Activated CD4-positive, CD25-positive, alpha-beta regulatory T cell treated with anti-CD3 and anti-CD28 coated beads, Interleukin-2, amount 50 U/mL, for 16 hours (primary cell): ENCODE measurements at places on chromosomes 1 and 21.

GRCh38 chr1:215793180-215793579 lies 226.1 kb downstream of the KCTD3 start:
- no peak for DNase-seq

- DNase-seq = peak; percentile 48
Measured at GRCh38 chr1:214328770-214329469, 48.0 kb downstream of the SMYD2 start.

GRCh38 chr1:55204997-55205396 lies 10.2 kb downstream of the USP24 start:
- DNase-seq = no peak

- DNase-seq = no peak
Measured at GRCh38 chr1:198986036-198986435, 347.2 kb downstream of the PTPRC start.

DNA sequence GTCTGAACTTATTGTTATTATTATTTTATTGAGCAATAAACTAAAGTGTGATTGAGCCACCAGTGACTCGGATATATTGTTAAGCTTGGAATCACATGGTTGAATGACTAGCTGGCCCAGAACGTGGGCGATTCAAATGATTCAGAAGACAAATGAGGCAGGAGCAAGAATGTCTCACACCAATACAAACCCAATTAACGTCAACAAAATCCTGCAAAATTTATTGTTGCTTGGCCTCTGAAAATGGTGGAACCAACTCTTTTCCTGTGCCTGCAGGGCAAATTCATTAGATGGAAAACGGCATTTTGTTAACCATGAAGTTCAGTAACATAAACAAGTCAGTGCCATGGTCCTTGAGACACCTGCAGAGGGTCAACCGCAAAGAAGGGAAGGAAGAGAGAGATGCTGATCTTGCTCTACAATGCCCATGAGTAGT lies 482.0 kb downstream of the SETD4 start:
- DNase-seq = no peak

DNA sequence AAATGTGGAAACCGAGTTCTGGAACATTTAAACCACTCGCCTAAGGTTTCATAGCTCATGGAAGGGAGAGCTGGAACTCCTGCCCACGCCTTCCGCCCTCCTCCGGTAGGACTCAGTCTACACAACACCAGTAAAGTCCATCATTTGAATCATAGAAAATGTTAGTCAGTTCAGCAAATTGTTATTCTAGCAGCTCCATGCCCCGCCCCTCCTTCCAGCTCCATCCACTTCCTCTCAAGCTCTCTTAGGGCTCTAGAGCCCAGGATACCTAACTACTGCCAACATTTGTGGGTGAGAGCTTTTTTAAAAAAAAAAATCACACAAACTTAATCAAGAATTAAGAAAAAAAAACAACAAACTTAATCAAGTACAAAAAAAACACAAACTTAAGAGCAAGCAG lies 121.8 kb downstream of the TBX15 start:
- no peak for DNase-seq

DNA sequence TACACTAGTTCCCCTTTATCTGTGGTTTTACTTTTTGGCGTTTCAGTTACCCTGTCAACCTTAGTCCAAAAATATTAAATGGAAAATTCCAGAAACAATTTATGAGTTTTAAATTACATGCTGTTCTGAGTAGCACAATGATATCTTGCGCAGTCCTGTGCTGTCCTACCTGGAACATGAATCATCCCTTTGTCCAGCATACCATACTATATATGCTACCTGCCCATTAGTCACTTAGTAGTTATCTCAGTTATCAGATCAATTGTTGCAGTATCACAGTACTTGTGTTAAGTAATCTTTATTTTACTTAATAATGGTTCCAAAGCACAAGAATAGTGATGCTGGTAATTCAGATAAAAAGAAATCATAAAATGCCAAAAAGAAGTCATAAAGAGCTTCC lies 52.7 kb downstream of the AGBL4 start:
- no peak for DNase-seq

GRCh38 chr21:46621457-46622182 lies 13.9 kb upstream of the PRMT2 start:
- no peak for DNase-seq

DNA sequence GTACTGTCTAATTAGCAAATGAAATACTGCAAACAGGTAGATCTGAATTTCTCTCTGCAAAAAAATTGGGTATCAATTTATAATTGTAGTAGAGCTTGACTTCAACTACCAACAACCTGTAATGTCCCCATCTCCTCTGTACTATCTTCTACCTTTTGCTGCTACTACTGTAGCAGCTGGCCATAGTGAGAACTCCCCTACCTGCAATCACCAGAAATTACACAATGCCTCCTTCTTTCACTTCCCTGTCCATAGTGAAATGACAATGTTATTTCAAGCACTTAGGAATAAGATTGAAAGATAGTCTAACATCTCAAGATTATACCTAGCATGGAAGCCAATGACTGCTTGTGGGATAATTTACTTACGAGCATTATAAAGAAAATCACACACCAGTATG lies 100.4 kb downstream of the ACBD6 start:
- DNase-seq = no peak

DNA sequence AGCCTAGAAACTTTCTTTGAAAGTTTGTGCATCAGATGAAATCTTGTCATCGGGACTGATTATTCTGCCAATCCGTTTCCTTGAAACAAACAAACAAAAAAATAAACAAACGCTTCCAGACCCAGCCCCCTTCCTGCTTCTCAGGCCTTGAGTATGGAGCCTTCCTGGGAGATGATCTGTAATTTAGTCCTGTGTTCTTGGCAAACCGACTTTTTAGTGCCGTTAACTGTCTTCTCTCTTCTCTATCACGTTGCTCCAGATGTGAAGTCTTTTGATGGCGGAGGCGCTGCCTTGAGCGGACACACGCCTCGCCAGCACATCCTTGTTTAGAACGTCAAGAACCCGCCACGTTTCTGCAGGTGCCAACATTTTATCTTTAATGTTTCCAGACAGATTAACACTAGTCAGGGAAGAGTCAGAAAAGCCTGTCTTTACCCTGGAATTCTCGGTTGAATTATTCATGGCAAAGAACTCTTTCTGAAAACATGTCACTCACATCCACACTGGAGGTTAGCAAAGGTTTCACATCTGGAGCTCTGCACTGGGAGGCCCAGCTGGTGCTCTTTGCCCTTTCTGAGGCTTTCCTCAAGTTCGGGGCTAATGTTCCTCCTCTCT lies 265.7 kb upstream of the C1orf174 start:
- DNase-seq = no peak

DNA sequence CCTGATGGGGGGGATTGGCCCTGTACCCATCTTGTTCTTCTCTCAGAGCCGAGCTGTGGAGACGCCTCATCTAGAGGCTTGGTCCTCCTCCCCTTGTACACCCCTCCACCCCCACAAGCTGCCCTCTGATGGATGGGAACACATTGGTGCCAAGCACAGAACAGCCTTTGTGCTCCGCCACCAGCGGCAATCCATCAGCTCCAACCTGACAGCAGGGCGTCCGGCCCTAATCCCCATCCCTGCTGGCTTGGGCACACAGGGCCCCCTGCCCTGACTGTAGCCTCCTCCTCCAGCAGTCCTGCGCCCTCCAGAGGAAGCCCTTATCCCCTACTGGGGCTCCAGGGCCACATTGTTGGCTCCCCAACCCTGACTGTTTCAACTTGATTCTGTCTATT lies 3.8 kb upstream of the MYOG start:
- DNase-seq = no peak

GRCh38 chr1:157517016-157517415 lies 35.3 kb downstream of the FCRL5 start:
- no peak for DNase-seq

DNA sequence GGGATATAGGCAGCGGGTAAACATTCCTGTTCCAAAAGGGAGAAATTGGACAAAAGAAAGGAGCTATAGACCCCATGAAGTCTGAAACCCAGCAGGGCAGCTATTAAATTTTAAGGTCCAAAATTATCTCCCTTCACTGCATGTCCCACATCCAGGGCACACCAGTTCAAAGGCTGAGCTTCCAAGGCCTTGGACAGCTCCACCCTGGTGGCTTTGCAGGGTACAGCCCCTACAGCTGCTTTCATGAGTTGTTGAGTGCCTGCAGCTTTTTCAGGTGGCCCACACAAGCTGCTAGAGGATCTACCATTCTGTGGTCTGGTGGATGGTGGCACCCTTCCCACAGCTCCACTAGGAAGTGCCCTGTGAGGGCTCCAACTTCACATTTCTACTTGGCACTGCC lies 662.5 kb upstream of the PKN2 start:
- DNase-seq = no peak

DNA sequence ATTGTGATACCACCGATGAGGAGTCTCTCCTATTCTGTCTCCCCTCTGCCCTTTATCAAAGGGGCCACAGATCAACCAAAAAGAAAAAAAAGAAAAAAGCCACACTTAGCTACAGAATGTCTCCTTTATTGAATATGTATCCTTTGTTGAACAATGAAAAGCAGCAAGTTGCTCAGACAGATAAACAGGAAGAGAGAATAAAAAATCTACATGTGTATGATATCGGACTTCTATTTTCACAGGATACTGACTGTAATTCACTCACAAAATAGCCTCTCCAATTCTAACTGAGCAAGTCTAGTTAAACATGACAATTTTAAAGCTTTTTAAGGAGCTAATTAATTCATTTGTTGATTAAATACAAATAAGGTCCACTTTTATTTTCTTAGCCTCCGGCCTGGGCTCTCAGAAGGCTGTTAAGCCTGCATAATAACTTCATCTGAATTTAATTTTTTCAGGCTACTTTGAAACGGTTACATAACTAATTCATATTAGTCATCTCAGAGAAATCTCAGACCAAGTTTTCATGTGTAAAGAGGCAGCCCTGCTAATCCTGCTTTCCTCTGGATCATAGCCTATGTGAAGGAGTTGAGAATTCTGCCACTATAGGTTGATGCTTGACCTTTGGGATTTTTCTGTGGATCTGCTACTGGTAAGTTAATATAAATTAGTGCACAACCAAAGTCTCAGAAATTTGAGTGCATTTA lies 304.1 kb upstream of the NR5A2 start:
- DNase-seq = no peak

- DNase-seq = no peak
Measured at GRCh38 chr1:36653850-36654249, 171.1 kb upstream of the CSF3R start.

DNA sequence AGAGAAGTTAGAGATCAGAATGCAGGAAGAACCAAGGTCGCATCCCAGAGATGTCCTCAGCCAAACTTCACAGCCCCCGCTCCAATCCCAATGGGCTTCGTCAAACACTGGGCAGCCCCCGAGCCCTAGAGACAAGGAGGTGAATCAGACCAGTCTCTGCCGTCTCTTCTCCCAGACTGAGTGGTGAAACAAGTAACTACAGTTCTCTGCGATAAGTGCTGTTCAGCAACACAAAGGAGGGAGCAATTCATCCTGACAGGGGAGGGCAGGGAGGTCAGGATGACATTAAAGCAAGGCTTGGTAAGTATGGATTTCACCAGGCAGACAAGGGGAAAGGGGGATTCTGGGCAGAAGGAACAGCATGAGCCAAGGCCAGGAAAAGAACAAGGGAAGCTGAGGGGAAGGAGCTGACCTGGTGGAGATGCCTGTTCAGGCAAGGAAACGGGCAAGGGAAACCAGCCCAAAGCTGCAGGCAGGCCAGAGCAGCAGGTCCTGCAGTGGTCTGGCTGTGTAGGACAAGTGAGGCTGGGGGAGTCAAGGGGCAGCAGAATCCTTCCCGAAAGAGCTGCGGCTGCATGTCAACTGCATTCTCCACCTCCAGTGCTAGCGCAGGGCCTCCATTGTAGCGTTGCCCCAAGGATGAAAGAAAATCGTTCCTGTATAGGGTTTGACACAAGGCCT lies 13.6 kb upstream of the ERI3 start:
- no peak for DNase-seq

DNA sequence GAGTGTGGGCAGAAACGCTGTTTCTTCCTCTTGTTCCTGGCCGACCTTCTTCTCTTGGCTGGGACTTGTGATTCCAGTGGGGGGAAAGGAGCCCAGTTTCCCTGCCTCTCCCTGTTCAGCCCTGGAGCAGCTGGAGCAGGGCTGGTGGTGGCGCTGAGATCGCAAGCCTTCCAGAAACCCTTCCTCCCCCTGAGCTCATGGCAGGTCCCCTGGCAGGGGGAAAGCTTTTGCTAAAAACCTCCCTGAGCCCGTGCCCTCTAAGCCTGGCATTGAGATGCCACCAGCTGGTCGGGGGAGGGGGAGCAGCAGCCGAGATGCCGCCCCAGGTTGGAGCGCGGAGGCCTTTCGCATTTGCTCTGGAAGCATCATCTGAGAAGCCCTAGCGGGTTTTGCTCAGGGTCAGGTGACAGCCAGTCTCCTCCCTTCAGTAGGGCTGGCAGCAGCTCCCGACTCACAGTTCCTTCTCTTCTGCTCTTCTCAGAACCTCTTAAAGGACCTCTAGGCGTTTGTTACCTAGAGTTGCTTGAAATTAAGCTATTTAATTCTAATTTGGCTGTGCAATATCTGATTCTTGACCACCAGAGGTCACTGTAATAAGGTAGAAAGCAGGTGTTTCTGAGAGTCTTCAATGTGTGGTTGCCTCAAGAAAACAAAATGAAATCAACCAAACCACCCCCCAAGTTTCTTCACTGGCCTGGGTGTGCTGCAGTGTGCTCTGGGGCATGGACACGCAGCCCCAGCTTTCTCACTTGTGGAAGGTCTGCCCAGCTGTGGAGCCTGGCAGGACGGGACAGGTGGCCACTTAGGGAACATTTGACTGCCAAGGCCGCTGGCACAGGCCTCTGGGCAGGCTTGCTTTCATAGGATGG lies 257.3 kb downstream of the CAMTA1 start:
- no peak for DNase-seq

- DNase-seq = no peak
Measured at GRCh38 chr1:193525411-193525810, 339.0 kb upstream of the B3GALT2 start.

DNA sequence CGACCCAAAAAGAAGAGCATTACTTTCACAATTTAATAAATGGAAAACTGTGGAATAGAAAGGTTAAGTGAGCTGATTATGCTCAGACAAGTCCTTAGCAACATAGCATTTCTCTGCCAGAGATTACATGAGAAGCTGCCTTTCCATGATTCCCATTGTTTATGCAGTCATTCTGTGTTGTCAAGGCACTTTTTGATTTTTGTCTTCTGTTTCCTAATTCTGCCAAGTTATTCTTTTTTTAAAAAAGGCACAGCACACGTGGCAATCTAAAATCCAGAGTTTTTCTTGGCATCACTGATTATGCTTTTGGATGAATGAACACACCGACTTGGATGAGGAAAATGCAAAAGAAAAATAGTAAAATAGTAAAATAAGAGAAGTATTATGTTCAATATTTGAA lies 185.0 kb downstream of the RGS7 start:
- DNase-seq = no peak

GRCh38 chr1:161486806-161487741 lies 18.2 kb upstream of the FCGR2A start:
- DNase-seq = peak; percentile 18

- no peak for DNase-seq
Measured at GRCh38 chr1:236515443-236515958, 8.3 kb upstream of the LGALS8 start.

DNA sequence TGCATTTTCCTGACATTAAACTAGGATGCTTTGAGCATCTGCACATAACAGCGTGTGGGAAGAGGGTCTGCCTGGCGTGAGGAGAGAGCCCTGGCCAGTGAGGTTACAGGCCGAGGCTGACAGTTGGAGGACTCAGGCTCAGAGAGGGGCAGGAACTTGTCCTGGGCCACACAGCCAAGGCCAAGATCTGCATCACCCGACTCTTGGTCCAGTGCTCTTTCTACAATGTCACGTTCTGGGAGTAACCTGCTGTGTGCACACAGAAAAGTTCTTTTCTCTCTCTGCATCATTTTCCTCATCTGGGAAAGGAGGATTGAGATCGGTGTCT lies 42.8 kb upstream of the RUNX3 start:
- DNase-seq = no peak

- DNase-seq = no peak
Measured at GRCh38 chr1:56434025-56434424, 145.3 kb downstream of the PLPP3 start.
